GM13977 (cell line): ENCODE measurements at places on chromosomes 16 and 17.
A peak's percentile ranks its signal among the peaks of the same experiment; 100 is the strongest.

GRCh38 chr16:72169708-72170107 lies 2.2 kb downstream of the PMFBP1 start:
- no peak for DNase-seq

DNA sequence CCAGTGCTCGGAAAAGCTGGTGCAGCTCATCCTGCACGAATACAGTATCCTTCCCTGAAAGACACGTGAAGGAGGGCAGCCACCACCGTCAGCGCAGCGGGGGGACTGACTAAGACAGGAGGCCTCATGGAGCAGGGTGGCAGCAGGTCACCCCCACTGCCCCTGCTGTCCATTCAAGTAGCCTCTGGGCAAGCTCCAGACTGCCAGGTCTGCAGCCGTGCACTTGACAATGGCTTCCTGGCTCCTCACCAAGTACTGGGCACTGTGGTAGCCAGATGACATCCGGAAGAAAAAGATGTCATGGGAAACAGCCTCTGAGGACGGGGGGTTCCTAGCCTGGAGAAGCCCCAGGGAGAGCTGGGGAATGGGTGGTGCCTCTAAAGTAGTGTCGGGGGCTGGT lies 7.9 kb upstream of the MYO15A start:
- DNase-seq: no peak

GRCh38 chr16:53896722-53897121 lies 192.8 kb downstream of the FTO start:
- DNase-seq: no peak

DNA sequence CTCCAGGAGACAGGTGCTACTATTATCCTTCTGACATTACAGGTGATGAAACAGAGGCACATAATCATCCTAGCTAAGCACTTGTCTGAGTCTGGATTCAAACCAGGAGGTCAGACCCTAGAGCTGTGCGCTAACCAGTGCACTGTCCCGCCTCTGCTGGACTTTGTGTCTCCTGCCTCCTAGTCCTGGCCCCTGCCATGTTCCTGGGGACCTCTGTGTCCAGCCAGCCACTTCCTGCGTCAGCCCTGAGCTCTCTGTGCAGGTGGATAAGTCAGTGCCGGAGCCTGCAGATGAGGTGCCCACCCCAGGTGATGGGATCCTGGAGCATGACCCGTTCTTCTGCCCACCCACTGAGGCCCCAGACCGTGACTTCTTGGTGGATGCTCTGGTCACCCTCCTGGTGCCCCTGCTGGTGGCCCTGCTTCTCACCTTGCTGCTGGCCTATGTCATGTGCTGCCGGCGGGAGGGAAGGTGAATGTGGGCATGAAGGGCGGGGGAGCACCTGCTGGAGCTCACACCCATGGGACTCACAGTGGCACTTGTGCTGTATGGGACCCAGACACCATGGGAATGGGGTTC lies 4.2 kb downstream of the SGCA start:
- no peak for DNase-seq

GRCh38 chr16:15440852-15441251 lies 6.5 kb downstream of the BMERB1 start:
- DNase-seq: no peak

DNA sequence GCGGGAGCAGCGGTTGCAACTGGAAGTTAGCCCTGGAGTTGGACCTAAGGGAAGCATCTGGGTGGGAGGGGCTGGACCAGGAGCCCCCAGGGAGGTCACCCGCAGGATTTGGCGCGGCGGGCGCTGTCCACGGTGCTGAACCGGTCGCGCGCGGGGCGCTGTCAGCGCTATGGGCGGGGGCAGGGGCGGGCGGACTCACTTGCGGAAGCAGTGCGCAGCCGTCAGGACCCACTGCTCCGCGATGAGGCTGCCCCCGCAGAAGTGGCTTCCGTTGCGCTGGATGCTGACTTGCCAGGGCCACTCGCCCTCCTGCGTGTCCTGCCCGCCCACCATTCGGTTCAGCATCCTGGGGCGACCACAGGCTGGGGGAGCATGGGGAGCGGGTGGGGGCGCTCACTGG lies 4.5 kb downstream of the PRSS27 start:
- DNase-seq: peak; percentile 86

DNA sequence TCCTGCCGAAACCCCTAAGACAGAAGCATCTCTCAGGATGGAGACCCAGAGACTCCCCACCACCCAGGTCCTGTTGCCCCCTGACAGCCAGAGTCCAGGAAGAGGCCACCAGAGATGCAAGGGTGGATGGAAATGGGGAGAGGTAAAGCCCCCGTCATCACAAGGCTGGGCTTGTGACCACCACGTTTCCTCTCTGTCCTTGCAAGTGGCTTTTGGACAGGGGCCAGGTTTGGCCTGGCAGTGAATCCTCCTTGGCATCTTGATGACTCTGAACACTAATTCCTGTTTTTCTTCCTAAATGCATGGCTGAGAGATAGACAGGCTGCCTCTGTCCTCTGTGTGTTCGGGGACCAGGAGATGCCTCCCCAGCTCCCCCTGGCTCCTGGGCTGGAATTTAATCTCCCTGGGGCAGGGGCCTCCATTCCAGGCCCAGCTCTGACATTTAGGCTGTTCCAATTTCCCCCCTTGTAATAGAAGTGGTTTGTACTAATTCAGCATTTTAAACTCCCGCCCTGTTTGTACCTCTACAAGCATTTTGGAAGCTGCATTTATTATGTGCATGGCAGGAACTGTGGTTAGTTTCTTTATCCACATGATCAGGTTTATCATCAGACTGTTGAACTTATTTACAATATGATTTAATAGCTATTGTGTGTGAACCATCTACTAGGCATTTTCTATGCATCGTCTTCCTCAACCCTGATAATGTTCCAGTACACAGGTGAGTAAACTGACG lies 116.1 kb upstream of the IRX6 start:
- no peak for DNase-seq

GRCh38 chr17:78884148-78884825 lies 18.7 kb downstream of the CEP295NL start:
- DNase-seq: no peak

GRCh38 chr17:56914581-56915273 lies 878 bp upstream of the TRIM25 start:
- no peak for DNase-seq
